ENCODE measurements at places on chromosomes 11 and 22. TPM values are rescaled to one million over a fixed set of nuclear protein-coding genes. Genes with fewer than 3 reads are reported as not detected.

GRK3 gene
- total RNA-seq = 0.53 TPM

HSPB2 gene
- not detected for total RNA-seq

GRCh38 chr11:95364324-95365295, 133.6 kb upstream of the SESN3 start:
- DNase-seq = no peak

GRCh38 chr11:1757861-1758610, 5.7 kb downstream of the CTSD start:
- DNase-seq = no peak
